ENCODE measurements at places on chromosomes 3 and 15.
A peak's percentile ranks its signal among the peaks of the same experiment; 100 is the strongest.

DNA sequence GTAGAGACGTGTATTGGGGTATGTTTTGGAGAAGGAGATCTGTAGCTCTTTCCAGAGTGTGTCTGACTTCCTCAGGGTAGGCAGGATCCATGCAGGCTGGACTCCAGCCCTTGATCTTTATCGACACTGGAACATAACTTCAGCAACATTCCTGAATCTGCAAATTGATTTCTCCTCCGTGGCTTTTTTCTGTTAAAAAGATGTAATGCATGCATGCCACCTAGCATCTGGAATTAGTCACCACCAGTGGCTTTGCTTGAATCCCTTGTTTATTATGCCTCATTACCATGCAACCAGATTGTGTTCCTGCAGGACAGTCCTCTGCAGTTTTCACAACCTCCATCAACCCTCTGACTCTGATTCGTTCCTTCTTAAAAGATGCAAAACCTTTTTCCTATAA lies 86.1 kb downstream of the CCNL1 start:
- DNase-seq: no peak

GRCh38 chr3:134311265-134311664 lies 60.6 kb upstream of the RYK start:
- no peak for DNase-seq

DNA sequence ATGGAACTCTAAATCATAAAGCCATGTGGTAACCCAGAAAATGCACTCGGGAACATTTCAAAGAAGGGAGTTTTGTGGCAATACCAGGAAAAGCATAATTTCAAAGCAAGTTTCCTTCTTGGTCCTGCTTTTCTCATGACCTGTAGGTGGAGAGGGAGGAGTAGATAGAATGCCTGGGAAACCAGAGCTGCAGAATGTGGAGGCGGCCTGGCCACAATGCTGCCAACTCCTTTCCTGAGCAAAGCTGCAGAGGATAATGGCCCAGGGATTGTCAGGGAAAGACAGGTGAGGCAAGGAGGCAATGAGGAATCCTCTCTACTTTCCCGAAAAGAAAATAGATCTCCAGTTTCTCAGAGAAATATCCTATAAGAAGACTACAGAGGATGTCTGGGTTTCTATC lies 330.3 kb downstream of the FGF12 start:
- DNase-seq: no peak

- no peak for DNase-seq
Measured at GRCh38 chr3:56976651-56977560, 83.6 kb upstream of the SPATA12 start.

DNA sequence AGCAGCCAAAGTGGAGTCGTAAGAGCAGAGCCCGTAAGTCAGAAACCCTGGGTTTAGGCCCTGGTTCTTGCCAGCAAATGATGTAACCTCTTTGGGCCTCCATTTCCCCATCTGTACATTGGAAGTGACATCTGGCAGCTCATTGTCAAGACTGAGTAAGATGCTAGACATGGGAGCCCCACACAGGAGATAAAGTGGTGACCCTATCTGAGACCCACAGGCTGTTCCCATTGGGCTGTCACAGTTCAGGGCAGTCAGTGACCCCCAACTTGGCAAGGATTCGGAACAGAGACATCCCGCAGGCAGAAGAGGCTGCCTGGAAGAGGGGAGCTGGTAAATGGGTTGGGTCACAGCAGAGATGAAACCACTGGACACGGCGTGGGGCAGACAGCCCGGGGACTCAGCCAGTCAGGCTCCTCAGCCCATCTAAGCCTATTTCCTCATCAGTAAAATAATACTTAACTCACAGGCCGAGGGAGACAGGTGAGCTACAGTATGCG lies 1.8 kb downstream of the CLN6 start:
- DNase-seq: no peak

- no peak for DNase-seq
Measured at GRCh38 chr15:84552896-84553295, 47.9 kb upstream of the ZSCAN2 start.

DNA sequence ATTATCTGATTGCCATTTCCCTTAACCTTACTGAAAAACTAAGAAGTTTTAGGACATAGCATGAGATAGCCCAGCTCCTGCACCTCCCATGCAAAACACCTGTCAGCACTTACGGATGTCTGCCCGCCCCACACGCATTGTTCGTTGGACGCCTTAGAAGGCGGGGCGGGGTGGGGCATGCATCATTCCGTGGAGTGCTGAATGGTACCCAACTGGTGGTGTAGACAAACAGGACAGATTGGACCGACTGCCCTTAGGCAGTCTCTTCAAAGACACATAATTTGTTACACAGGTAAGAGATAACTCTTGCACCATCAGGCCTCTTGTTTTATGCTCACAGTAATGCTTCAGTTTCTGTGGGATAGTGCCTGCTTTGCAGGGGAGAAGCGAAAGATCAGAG lies 93.8 kb downstream of the SMAD6 start:
- DNase-seq: no peak

GRCh38 chr15:39202641-39203040 lies 378.2 kb upstream of the THBS1 start:
- DNase-seq: no peak

DNA sequence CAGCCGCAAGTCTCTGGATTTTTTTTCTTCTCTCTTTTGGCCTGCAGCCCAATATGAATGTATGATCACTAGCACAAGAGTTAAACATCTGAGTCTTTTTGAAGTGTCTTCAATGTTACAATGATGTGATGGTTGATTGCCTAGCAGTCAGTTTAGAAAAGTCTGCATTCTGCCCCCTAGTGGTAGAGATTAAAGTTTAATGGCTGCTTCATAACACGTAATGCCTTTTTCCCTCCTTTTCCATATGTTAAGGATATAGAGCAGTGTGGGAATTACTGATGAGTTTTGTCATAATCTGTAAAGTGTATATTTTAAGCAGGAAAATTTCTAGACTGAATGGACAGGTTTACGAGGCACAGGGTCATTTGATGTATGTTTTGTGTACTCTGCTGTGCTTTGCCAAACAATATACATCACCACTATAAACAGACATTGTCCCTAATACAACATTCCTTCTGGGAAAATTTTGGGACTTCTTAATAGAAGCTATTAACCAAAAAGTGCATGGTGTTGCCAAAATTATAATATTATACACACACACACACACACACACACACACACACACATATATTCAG lies 1038.5 kb upstream of the NR2F2 start:
- no peak for DNase-seq

DNA sequence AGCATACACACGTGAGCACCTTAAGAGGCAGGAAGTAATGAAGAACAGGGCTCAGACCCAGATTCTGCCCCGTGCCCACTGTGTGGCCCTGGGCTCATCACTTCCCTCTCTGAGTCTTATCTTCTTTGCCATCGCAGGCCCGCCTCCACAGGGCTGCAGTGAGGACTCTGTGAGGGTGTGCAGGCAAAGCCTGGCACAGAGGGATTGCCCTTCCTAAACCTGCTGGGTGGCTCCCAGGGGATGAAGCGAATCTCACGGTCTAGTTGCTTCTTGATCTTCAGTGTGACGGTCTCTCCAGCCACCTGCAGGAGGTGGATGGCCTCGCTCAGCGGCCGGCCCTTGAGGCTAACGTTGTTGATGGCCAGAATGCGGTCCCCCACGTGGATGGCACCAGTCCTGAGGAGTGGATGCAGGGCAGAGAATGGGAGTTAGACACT lies 32.8 kb downstream of the GRIP2 start:
- DNase-seq: no peak

GRCh38 chr15:43273243-43273642 lies 6.5 kb upstream of the TGM5 start:
- DNase-seq: no peak

DNA sequence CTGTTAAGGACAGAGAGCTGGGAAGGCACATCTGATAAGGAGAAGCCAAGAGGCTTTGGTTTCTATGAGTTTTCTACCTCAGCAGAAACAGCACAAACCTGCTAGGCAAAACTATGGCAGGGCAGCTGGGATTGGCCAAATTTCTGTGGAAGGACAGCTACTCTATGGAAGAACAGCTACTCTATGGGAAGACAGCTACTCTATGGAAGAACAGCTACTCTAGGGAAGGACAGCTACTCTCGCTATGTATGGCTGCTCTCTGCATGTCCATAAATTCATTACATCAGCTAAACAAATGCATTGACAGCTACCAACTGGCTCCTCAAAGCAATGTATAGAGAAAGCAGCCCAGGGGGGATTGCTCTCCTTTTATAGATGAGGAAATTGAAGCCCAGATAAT lies 24.8 kb downstream of the MASP1 start:
- DNase-seq: no peak

GRCh38 chr3:108838436-108838835 lies 15.8 kb downstream of the TRAT1 start:
- DNase-seq: peak; percentile 60

- DNase-seq: no peak
Measured at GRCh38 chr3:162437480-162437879, 940.9 kb downstream of the OTOL1 start.

DNA sequence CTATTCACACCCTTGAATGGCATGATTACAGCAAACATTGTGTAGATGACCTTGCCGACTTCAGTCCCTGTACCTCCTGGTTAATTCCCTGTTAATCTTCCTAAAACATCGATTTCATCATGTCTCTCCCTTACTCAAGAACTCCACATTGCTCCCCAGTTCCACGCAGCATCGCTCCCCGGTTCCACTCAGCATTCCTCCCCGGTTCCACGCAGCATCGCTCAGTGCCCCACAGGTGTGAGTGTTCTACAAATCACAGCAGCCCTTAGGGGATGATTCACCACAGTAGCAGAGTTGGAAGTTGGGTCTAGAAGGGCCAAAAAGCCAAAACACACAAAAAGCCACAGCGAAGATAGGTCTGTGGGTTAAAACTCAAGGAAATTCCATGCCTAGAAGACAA lies 8.6 kb upstream of the TNK2 start:
- DNase-seq: no peak

- no peak for DNase-seq
Measured at GRCh38 chr3:71451060-71451459, 132.5 kb downstream of the FOXP1 start.

DNA sequence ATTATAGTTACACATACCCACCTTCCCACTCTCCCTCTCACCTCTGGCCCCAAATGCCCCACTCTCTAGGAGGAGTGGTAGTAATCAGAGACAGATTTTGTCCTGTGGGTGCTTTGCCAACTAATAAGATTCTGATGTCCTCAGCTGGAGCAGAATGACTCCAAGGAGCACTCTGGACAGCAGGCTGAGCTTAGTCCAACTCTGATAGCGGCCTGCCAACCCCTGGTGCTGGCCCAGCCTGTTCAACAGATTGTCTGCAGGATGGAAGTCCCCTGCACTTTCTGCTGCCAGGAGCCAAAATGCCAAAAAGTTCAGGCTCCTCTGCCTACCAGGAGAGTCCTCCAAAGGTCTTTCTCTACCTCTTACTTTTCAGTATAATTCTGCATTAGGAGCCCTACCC lies 160.5 kb upstream of the UMPS start:
- DNase-seq: no peak

DNA sequence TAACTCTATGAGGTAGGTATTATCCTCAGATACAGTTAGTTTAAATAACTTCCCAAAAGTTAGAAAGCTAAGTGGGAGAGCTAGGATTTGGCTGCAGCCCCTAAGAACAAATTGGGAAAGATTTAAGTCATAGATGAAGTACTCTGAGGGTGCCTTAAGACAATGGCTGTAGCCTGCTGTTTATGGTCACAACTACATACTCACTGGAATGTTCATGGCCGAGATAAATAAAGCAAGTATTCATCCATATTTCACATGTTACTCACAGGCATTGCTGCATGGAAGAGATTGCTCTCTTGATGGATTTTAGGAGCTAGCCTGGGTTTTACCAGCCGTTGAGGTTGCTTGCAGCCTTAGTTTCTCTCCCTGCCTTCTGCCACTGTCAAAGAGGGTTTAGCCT lies 145.0 kb downstream of the CMSS1 start:
- DNase-seq: no peak

DNA sequence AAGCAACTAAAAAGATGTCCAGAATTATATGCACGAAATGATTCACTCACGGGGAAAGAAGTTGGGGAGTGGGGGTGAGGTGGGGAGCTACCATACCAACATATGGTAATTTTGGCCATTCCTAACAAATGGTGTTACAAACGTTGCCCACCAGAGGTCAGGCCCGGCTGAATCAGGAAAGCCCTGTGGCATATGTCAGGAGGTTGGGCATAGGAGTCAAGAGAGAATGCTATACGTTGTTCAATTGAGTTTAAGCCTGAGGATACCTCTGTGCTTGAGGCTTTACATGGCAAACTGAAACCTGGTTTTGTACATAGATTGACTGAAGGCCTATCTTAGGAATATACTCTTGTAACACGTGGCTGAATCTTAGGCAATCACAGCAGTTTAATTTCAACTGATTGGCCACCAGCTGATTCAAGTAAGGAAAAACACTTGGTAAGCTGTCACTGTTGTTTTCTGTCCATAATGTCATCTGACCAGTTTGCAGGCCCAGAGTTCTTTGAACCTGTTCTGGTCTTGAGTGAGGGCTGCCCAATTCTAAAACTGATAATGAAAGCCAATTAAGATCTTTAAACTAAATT lies 23.4 kb upstream of the SLC2A2 start:
- peak; percentile 48 for DNase-seq

DNA sequence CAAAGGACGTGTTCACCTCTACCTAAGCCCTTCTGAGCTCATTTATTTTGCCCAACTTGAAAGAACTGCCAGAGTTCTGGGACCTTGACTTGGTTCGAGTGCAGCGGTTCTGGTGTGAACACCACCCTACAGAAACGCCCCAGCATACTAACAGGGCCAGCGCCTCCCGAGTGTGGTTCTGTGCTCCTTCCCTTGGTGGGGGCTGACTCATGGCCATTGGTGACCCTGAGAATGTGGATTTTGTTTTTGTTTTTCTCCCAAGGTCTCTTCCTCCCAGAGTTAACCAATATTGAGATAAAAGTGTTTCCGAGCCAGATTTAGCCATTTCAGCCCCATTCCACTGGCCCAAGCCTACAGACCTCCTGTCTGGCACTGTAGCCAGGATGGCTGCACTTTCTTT lies 27.9 kb downstream of the SEMA7A start:
- DNase-seq: no peak

DNA sequence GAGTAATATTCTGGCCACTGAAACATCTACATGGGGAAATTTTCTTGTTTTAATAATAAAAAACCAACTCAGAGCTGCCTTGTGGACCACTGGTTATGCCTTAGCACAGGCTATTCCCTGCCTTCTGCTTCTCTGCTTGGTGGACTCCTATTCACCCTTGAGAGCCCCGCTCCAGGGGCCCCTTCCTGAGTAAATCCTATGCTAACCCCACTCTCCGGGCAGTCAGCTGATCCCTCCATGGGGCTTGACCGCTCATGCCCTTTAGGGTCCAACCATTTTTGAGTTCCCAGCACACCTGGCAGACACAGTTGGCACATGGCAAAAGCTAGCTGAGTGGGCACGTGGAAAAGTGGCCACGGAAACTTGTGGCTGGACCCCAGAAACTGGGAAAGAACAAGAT lies 38.2 kb downstream of the ATP2B2 start:
- no peak for DNase-seq

GRCh38 chr3:5463991-5464390 lies 276.5 kb downstream of the EDEM1 start:
- DNase-seq: no peak

- no peak for DNase-seq
Measured at GRCh38 chr3:150970665-150971324, 1.7 kb downstream of the CLRN1 start.
